ENCODE measurements at places on chromosomes 2 and 18. TPM values are rescaled to one million over a fixed set of nuclear protein-coding genes. Genes with fewer than 3 reads are reported as not detected.

ANO7 gene
- total RNA-seq, result 0.24 TPM

ECEL1 gene
- total RNA-seq, result not detected

PPP4R1 gene
- 147 TPM for total RNA-seq

MEP1B gene
- not detected for total RNA-seq

ACADL gene
- total RNA-seq, result not detected

WNT6 gene
- not detected for total RNA-seq

HOXD9 gene
- 0.14 TPM for total RNA-seq

FBXO41 gene
- total RNA-seq, result 4.0 TPM

CLEC4F gene
- not detected for total RNA-seq

GRHL1 gene
- 1.2 TPM for total RNA-seq

TMEM169 gene
- 0.11 TPM for total RNA-seq

CAB39 gene
- 191 TPM for total RNA-seq

TUBB8B gene
- total RNA-seq, result 0.67 TPM

ITGAV gene
- 63.5 TPM for total RNA-seq

CD207 gene
- total RNA-seq, result not detected

KCNG2 gene
- not detected for total RNA-seq

RNF152 gene
- 14.4 TPM for total RNA-seq

ABCG8 gene
- total RNA-seq, result not detected

FKBP7 gene
- 1.8 TPM for total RNA-seq

MARCO gene
- 0.11 TPM for total RNA-seq

CNDP1 gene
- not detected for total RNA-seq

HOXD12 gene
- not detected for total RNA-seq

CTDSP1 gene
- total RNA-seq, result 59.0 TPM

HOXD1 gene
- total RNA-seq, result not detected

SPDYA gene
- 0.35 TPM for total RNA-seq

BMP10 gene
- not detected for total RNA-seq
